ENCODE measurements at places on chromosomes 12 and 14.

GRCh38 chr14:20498622-20499021, 6.7 kb upstream of the RNASE10 start:
- no peak for DNase-seq

DNA sequence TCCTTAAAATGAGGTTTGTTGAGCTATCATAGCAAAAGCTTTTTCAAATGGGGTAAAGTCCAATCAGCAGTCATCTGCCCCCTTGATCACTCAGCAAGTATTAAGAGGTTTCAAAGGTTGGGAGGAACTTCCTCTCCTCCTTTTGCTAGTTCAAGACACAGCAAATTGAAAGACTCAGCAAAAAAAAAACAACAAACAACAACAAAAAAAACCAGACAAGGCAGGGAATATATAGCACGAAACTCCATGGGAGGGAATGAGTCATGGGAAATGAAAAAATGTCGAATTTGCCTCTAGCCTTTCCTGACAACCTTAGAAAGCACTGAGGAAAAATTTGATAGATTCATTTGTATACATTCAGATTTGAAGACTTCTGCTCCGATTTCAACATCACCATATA, 1.6 kb upstream of the SLC7A8 start:
- DNase-seq: no peak

- no peak for DNase-seq
These were observed 20.2 kb downstream of the CD163 start for GRCh38 chr12:7483343-7483742.

GRCh38 chr14:20607617-20608016, 16.4 kb upstream of the RNASE12 start:
- DNase-seq: no peak

DNA sequence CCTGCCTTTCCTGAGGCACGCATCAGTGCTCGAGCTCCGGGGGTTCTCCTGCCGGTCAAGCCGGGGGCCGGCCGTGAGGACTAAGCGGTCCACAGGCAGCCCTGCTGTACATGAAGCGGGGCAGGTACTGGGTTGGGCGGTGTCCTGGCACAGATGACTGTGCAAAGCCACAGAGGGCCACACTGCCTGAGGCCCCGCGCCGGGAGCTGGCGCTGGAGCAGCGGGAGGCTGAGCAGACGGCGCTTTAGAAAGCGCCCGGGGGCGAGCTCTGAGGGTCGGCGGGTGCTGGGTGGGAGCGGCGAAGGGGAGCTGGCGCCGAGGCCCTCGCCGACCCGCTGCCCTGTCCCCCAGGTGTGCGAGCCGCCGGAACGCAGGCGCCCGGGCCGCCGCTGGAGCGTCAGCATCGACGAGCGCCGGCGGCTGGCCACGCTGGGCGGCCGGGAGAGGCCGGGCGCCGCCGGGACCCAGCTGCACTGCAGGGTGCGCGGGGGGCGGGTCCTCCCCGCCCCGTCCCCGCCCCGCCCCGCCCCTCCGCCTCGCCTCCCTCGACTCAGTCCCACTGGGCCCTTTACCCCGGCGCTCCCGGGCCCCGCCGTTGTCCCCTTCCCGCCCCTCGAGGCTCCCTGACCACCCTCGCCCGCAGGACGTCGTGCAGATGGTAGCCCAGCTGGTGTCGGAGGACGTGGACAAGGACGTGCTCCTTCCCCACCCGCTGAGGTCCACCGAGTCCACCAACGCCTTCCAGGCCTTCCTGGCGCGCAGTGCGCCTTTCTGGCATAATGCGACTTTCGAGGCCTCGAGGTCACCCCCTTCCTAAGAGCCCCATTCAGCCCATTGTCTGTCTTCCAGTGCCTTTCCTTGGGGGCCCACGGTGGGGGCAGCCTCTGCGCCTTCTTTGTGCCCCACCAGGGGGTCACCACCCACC, 8.3 kb upstream of the MTA1 start:
- DNase-seq: peak; percentile 38

- DNase-seq: no peak
These were observed 65.4 kb downstream of the PTPRB start for GRCh38 chr12:70571705-70572268.

GRCh38 chr12:27705263-27705662, 5.4 kb upstream of the MRPS35 start:
- DNase-seq: no peak

- DNase-seq: no peak
These were observed 6.0 kb downstream of the VPS37B start for GRCh38 chr12:122889761-122890520.

DNA sequence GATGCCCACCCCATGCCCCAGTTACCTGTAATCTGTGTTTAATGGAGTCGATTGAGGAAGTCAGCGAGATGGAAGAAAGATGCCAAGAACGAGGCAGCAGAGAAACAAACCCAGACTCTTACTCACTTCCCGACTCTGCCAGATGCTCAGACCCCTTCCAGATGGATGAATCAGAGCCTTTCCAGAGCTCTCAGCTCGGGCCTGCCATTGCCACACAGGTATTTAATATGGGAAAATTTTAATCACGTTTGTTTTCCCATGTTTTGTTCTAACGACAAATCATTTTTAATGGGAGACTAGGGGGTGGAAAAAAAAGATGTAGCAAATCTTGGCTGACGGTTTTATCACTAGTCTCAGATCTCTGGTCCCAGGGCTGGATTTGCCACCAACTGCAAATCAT, 72.5 kb upstream of the SRRM4 start:
- DNase-seq: no peak

GRCh38 chr12:131163189-131163738, 209.6 kb downstream of the ADGRD1 start:
- DNase-seq: no peak

All from left ventricle myocardium inferior (tissue), 1 donor.